ENCODE measurements at places on chromosomes 2 and 18. TPM values are rescaled to one million over a fixed set of nuclear protein-coding genes. Genes with fewer than 3 reads are reported as not detected.

Gene LTBP1
- total RNA-seq: 2.2 TPM

Gene SPC25
- total RNA-seq: not detected

Gene ANO7
- total RNA-seq: 0.20 TPM

Gene NPAS2
- total RNA-seq: 4.6 TPM

Gene CXCR4
- 1,429 TPM for total RNA-seq

Gene EPAS1
- 9.1 TPM for total RNA-seq

Gene TBR1
- not detected for total RNA-seq

Gene STON1
- 10.9 TPM for total RNA-seq

DNA sequence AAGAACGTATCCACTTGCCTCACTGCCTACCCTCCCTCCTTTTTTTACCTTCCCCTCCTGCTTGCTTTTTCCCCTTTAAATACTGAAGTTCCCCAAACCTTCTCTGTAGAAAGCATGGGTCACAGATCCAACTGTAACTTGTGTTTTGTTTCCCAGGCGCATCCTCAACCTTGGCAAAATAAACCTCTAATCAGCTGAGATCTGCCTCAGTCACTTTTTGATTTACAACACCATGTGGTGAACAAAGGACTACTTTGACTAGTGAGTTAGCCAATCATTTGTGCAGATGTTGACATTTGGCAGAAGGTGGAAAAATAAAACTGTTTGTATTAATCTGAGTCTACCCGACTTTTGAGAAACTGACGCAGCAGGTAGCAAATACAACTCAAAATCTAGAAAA is 23.3 kb upstream of the MCM6 start:
- DNase-seq: no peak

DNA sequence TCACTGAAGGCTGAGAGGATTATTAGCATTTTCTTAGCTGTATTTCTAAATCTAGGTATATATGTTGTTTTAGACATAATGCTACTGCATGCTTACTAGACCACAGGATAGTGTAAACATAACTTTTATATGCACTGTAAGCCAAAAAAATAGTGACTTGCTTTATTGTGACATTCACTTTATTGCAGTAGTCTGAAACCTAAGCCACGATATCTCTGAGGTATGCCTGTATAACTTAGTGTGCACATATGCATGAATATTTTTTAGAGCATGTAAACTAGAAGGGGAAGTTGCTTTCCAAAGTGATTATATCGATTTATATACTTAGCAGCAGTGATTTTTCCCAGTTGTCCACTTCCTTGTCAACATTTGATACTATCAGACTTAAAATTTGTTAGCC is 81.8 kb downstream of the SOS1 start:
- DNase-seq: no peak

- DNase-seq: no peak
Measured at GRCh38 chr2:234258562-234259141, 208.2 kb downstream of the SPP2 start.

GRCh38 chr18:53950545-53950944 is 273.9 kb downstream of the MBD2 start:
- DNase-seq: no peak

DNA sequence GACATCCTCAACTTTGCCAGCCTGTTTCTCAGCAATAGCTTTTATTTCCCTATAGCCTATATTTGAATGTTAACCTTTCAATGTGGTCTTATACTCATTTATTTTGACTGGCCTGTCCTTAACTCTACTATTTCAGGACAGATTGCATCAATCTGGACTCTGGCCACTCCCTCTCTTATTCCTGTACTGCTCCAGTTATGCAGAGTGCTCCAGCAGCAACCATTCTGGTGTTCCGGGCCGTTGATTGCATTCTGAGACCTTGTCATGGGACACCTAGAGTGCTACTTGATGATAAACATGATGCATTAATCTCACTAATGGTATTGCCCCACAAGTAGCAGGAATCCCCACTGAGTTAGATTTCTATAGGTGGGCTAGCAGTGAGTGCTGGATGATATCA is 363.4 kb downstream of the LRRTM1 start:
- no peak for DNase-seq

GRCh38 chr2:99066075-99066958 is 75.2 kb upstream of the C2orf15 start:
- no peak for DNase-seq

- DNase-seq: no peak
Measured at GRCh38 chr2:43057742-43058725, 168.4 kb downstream of the ZFP36L2 start.

GRCh38 chr2:239222706-239223309 is 178.0 kb downstream of the HDAC4 start:
- DNase-seq: no peak

GRCh38 chr2:200828572-200829257 is 17.0 kb downstream of the BZW1 start:
- DNase-seq: no peak

DNA sequence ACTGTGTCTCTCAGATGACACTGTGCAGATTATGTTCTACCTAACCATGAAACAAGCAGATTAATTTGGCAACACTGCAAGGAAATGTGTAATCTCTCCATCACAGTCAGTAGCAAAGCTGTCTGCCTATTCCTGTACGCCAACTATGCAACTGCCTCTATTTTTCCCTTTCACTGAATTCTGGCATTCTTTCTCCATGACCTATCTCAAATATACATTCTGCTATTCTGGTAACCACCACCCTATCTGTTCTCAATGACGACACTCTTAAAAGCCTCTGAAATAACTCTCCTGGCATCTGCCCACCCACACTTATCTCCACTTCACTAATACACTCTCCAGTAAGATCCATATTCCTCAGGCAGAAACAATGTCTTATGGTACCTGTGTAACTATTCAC is 78.7 kb downstream of the ABCA12 start:
- DNase-seq: no peak

- DNase-seq: no peak
Measured at GRCh38 chr2:213336253-213336770, 52.0 kb downstream of the SPAG16 start.

GRCh38 chr2:61435291-61435690 is 35.6 kb downstream of the USP34 start:
- DNase-seq: no peak

GRCh38 chr2:227324642-227324994 is 433 bp upstream of the MFF start:
- no peak for DNase-seq

- no peak for DNase-seq
Measured at GRCh38 chr18:24734058-24734457, 273.6 kb downstream of the HRH4 start.

DNA sequence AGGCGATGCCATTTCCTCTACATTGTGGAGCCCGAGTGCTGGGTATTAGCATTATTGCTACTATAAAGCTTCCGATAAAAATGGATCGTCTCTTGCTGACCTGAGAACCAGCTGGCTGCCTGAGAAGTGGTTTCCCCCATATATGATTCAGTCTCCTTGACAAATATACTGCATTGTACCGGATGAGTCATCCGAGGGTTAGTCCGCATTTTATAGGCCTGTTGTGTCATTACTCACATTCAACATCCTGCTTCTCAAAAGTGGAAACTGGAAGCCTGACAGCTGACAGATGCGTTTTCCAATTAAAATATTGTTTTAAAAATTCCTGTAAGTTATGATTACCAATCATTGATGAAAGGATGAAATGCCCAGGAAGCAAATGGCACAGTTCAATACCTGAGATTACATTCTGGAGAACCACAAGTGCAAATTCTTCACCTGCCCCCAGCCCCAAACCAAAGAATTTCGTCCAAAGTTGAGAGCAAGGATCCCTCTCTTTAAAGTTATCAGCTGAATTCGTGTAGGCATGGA is 65.7 kb downstream of the SPRED2 start:
- no peak for DNase-seq

DNA sequence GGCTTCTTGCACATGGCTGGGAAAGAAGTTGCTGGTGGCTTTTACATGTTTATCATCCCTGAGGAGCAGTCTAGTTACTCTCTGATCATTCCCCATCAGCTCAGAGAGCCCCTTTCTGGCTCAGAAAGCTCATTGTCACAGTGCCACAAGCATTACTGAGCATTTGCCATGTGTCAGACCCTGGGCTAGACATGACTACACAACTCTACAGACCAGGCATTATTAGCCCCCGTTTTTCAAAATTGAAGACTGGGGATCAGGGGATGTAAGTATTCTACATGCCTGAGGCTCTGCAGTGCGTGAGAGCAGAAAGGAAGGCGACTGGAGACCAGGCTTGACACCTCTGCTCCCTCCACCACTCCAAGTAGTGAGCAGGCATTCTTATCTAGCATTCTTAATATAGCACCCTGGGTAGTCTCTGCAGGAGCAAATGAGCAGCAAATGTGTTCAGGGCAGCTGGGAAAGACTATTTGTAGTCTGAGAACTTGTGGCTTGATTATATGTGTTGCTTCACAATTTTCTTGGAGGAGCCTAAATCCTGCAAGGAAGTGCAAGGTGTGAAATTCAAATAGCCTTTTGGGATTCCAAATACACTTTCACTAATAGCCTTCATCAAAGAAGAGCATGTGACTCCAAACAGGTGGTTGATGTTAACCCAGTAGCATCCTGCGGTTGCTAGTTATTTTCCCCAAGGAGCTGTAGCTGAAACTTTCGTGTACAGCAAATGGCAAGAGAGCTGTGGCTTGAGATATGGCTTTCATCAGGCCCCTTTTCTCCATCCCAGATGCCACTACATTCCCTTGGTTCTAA is 143.2 kb downstream of the DDX1 start:
- no peak for DNase-seq

- DNase-seq: no peak
Measured at GRCh38 chr2:46241344-46241743, 55.9 kb upstream of the EPAS1 start.

- DNase-seq: no peak
Measured at GRCh38 chr2:102386867-102387541, 31.4 kb downstream of the IL18R1 start.
